ENCODE measurements at places on chromosomes 1 and 21.

DNA sequence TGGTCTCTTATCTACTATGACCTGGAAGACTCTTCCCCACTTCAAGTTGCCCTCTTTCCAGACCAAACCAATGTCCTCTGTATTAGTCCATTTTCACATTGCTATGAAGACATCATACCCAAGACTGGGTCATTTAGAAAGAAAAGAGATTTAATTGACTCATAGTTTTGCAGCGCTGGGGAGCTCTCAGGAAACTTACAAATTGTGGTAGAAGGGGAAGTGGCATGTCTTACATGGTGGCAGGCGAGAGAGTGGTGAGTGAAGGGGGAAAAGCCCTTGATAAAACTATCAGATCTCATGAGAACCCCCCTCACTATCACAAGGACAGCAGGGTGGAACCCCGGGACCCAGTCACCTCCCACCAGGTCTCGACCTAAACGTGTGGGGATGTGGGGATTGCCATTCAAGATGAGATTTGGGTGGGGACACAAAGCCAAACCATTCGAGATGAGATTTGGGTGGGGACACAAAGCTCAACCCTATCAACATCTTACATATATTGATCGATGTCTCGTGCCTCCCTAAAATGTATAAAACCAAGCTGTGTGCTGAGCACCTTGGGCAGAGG, 14.2 kb upstream of the AGPAT3 start:
- DNase-seq, result no peak

GRCh38 chr1:57424231-57425027, 569 bp upstream of the DAB1 start:
- no peak for DNase-seq

GRCh38 chr1:9675393-9675792, 23.9 kb downstream of the PIK3CD start:
- DNase-seq, result no peak

GRCh38 chr1:172699695-172700227, 40.9 kb downstream of the FASLG start:
- no peak for DNase-seq

DNA sequence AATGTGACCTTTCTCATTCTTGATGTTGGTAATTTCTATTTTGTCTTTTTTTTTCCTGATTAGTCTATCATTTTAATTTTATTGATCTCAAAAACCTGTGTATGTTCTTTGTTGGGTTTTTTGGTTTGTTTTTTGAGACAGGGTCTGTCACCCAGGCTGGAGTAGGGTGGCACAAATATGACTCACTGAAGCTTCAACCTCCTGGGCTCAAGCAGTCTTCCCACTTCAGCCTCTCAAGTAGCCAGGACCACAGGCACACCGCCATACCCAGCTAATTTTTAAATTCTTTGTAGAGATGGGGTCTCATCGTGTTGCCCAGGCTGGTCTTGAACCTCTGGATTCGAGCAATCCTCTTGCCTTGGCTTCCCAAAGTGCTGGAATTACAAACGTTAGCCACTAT, 145.2 kb downstream of the PIK3R3 start:
- DNase-seq, result no peak

DNA sequence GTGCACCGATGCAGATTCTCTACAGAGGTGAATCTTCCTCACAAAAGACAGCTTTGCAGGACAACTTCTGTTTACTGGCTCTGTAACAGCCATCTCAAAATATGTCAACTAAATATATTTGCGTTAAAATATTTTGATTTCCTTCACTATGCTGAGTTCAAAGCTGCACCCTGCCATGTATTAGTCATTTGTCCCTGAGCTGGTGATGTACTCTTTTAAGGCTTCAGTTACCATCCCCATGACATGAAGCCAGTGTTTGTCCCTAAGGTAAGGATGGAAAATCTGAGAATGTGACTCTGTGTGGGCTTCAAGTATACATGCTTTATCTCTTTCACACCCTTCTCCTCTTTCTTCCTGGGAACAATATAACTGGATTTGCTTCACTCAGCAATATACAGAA, 70.2 kb upstream of the BTG3 start:
- DNase-seq, result no peak

GRCh38 chr1:150072959-150073358, 5.4 kb downstream of the VPS45 start:
- DNase-seq, result no peak

- DNase-seq, result no peak
Measured at GRCh38 chr1:87203904-87204303, 124.8 kb upstream of the LMO4 start.

- no peak for DNase-seq
Measured at GRCh38 chr21:41973427-41973831, 19.6 kb upstream of the C2CD2 start.

GRCh38 chr1:230308039-230308438, 118.1 kb downstream of the PGBD5 start:
- no peak for DNase-seq

GRCh38 chr1:213491468-213491867, 440.4 kb downstream of the RPS6KC1 start:
- no peak for DNase-seq

- no peak for DNase-seq
Measured at GRCh38 chr1:30523055-30524020, 200.0 kb downstream of the MATN1 start.

- no peak for DNase-seq
Measured at GRCh38 chr1:28663871-28664470, 4.6 kb upstream of the GMEB1 start.

GRCh38 chr1:40720493-40720892, 29.0 kb downstream of the NFYC start:
- DNase-seq, result no peak

DNA sequence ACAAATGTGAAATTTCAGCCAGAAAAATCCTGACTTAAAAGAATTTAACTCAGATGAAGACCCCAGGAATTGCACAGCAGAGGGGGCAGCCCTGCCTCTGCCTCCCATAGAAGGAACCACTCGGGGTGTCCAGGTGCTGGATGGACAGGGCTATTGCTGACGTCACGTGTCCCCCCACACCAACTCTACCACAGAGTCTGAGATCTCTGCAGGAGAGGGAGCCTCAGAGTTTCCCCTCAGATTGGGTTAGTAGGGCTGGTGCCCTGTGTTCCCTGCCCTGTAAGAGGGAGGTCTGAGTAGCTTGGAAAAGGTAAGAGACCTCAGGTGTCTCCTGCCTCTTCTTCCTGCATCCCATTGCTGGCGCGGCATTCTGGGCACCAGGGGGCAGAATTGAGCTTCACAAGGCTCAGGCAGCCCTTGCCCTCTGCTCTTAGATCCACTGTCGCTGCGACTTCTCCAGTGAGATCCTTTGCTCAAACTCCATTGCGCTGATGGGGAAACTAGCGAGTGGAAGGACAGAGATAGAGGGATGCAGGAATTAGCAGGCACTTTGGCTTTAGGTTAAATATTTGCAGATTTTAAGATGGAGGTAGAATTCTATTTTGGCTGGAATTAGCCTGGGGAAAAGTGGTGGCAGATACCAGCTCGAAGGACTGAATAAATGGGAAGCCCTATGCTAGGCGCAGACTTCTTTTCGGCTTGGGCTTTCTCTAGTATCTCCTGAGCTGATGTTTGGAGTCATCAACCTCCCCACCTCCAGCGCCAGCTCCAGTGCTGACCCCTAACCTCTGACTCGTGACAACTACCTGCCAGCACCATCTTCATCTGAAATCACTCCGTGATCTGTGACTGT, 42.8 kb upstream of the DMBX1 start:
- peak; percentile 71 for DNase-seq

GRCh38 chr1:84736445-84736844, 46.2 kb upstream of the SSX2IP start:
- DNase-seq, result no peak

GRCh38 chr1:201084295-201084694, 27.9 kb downstream of the CACNA1S start:
- no peak for DNase-seq
